ENCODE measurements at places on chromosomes 5 and 9.

- no peak for DNase-seq
Measured at GRCh38 chr5:102931085-102931725, 176.1 kb downstream of the PAM start.

DNA sequence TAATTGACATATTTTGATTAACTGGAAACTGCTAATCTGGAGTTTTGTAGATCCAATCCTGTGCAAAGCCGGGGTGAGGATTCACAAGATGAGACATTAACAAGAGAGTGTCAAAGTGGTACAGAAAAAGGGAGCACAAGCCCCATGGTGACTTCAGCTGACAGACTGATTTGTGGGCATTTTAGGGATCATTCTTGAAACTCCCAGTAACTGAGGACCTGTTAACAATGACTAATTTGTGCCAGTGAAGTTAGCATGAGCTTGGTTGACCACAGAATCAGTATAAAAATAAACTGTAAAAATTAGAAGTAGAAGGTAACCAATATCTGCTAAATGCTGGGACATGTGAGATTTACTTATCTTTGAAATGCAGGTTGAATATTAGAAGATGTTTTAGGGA, 1578.3 kb downstream of the EFNA5 start:
- DNase-seq = no peak

DNA sequence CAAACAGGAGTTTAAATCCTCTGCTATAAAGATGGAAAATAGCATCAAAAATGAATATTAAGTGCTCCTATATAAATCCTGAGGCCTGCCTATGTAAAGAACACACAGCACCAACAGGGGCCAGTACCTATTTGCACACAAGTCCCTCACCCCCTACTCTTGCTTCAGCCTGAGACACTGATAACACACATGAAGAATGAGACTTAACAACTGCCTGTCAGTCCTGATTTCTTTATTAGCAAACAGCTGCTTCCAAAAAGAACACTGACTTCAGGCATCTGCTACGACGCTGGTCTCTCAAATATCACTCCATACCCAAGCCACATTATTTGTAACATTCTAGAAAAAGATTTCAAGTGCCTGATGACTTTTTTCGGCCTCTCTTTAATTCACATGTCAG, 55.5 kb downstream of the MYO10 start:
- no peak for DNase-seq

DNA sequence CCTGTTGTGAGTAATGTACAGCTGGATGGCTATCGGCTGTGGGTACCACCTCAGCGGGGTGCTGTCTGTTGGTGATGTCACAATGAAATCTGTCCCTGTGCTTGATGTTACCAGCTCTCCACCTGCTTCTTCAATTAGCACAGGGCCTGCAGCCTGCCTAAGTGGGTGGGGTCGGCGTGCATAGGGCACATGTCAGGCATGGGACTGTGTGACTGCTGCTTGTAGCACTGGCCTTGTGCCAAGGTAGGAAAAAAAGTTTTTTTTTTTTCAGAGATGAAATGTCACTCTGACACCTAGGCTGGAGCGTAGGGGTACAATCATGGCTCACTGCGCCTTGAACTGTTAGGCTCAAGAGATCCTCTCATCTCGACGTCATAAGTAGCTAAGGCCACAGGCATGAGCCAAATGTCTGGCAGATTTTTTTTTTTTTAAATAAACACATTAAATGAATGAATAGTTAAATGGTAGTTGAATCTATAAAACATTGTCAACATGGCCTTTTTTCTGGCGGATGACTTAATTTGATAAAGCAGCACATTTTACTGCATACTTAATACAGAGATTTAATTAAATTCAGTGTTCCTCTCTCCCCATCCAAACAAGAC, 222.5 kb downstream of the NXNL2 start:
- no peak for DNase-seq

DNA sequence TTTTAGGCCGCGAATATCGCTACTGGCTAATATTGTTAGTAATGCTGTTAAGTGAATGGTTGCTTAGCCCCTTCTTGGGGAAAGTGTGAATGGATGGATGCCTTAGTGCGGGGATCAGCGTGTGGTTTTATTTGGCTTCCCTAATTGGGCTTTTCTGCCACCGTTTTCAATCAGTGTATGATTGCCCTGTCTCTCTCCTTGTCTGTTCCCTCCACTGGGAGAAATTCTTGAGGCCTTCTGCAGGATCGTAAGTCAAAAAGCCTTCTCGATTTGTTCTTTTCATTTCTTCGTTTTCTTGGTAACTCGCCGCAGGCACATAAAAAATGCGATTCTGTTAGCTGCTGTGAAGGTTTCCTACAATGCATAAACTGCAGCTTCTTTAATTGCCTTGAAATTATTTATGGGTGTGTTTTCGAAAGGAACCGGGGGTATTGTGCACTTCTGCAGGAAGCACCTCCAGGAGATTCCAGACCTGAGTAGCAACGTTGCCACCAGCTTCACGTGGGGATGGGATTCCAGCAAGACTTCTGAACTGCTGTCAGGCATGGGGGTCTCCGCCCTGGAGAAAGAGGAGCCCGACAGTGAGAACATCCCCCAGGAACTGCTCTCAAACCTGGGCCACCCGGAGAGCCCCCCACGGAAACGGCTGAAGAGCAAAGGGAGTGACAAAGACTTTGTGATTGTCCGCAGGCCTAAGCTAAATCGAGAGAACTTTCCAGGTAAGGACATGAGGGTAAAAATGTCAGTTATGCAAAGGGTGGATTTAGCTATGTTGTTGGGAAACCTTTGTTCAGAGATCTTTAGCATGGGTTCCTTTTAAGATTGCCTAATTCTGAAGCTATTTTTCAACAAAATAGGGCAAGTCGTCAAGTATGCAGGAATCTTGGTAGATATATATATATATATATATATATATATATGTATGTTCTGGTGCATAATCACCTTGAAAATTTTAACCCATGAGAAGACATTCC, 700 bp downstream of the SKP2 start:
- DNase-seq = no peak

DNA sequence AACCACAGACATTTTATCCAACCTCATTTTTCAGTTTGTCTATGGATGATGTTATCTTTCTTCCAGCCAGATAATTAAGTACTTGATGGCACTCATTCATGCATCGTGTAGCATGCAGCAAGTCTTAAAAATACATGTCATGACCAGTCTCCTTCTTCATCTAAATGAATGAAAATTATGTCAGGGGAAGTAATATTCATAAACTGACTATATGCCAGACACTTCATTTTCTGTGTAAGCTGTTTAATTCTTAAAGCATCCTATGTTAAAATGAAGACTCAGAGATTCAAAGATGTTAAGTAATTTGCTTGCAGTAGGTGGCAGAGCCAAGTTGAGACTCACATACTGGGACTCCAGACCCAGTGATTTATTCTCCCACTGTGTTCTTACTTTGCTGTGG, 181.7 kb upstream of the CD180 start:
- DNase-seq = no peak

- DNase-seq = no peak
Measured at GRCh38 chr5:139708877-139709581, 60.9 kb downstream of the CXXC5 start.

GRCh38 chr5:1726469-1726865, 73.2 kb downstream of the MRPL36 start:
- DNase-seq = no peak

DNA sequence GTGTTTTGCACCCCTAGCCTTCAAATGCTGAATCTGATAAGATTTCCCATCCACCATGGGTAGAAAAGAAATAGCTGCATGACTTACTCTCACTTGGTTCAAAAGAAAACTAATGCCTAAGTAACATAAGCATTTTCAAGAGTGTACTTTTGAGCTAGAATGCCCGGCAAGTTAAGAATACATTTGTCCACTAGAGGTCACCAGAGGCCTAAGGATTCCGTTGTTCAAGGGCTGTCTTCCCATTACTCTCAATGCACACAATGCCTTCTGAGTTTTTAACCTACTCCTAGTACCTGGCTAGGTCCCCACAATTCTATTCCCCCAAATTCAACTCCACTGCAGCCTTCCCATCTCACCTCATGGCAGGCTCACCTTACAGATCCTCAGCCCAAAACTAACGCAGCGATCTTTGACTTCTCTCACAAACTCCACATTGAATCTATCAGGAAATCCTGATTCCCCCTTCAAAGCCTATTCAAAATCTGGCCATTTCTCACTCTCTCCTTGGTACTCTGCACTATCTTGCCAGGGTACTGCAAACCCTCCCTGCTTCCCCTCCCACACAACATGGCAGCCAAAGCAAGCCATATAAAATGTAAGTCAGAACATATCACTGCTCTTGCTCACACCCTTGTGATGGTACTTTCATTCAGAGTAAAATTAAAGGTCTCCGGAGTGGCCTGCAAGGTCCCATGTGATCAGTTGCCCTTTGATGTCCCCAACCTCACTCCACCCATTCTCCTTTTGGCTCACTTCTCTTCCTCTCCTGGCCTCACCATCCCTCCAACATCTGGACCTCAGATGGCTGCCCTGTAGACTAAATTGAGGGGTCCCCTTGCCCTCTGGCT, 13.4 kb downstream of the OXCT1 start:
- DNase-seq = peak; percentile 41

- no peak for DNase-seq
Measured at GRCh38 chr5:80987078-80987766, 27.1 kb downstream of the RASGRF2 start.

DNA sequence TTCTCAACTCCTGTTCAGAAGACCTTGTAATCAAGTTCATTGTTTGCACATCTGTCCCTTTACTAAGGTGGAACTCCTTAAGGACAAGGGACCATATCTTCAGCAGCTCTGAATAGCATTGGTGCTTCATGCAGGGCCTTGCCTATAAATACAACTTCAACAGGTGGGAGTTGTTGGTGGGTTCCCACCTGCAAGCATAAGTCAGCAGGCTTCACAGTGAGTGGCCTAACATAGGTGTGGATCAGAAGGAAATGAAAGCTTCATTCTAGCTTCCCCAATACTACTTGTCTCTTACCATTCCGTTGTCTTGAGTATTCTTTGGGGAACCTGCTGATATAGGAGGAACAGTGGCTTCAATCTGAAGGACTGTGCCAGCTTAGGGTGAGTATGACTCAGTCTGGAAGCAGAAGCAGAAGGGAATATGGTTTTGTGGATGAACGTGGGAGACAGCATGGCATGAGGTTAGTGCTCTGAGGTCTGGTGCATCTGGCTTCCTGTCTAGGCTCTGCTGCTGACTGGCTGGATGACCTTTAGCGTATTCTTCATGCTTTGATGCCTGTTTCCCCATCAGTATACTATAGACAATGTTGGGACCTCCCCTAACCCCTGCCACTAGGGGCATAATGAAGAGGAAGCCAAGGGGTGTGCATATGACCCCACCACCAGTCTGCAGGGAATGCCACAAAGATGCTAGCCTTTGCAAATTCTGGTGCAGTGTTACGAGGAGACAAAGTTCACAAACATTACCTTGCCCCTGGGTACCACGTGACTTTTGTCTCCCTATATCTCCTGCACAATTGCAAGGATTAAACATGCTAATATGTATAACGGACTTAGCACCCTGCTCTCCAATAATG, 192.3 kb downstream of the PALM2AKAP2 start:
- no peak for DNase-seq

GRCh38 chr5:167307042-167307441, 984.4 kb upstream of the WWC1 start:
- DNase-seq = no peak

DNA sequence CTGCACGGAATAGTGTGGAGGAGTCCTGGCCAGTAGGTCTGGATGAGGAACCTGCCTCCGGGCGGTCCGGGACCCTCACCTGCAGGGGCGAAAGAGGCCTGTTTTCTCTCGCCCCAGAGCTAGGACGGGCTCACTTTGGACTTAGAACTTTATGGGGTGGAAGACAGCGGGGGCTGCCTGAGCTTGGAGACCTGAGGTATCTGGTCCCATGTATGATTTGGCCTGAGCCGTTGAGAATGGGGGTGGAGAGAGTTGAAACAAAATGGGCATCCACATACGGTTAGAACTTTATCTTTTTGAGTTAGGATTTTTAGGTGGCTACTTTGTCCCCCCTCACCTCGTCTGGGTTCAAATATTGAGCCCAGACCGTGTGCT, 681 bp upstream of the ETF1 start:
- no peak for DNase-seq

- no peak for DNase-seq
Measured at GRCh38 chr9:69871118-69871834, 50.7 kb downstream of the CFAP95 start.

GRCh38 chr5:118111956-118112355, 876.4 kb downstream of the DTWD2 start:
- no peak for DNase-seq

DNA sequence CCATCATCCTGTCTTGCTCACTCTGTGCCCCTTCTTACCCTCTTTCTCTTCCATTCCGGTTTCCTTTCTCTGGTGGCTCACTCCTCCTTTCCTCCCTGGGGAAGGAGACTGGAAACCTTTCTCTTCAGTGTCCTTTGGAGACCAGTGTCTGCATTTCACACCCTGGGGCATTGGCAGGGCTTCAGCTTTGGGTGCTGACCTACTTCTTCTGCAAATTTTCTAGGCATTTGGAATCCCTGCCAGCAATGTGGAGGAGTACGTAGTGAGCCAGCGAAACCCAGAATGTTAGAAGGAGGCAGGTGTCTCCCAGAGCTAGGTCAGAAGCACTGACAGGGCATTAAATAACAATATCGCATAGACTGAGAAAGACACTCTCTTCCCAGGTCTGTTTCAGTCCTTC, 122.2 kb downstream of the SLC28A3 start:
- DNase-seq = no peak

DNA sequence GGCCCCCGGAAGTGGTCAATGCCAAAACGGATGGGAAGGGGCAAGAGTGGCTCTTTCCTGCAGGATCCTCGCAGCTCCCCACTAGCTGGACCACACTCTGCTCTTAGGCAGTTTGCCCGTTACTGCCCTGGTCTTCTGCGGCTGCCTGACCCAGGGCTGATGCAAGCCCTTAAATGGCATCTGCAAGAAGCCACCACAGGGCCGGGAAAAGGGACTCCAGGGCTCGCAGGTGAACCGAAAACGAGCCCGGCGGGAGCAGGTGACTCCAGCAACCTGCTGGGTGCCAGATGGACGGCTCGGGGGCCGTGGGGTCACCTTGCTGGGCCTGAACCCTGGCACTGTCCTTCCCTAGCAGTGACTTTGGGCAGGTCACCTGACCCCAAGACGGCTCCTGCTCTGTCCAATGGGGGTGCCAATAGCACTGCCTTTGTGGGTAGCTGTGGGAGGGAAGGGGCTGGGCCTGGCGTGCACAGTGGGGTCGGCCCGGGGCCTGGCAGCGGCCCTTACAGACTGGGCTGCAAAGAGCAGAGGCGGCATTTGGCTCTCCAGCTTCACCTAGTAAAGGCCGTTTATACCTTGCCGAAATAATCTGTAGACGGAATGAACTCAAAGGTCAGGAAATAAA, 1.3 kb downstream of the TMEM250 start:
- DNase-seq = no peak

DNA sequence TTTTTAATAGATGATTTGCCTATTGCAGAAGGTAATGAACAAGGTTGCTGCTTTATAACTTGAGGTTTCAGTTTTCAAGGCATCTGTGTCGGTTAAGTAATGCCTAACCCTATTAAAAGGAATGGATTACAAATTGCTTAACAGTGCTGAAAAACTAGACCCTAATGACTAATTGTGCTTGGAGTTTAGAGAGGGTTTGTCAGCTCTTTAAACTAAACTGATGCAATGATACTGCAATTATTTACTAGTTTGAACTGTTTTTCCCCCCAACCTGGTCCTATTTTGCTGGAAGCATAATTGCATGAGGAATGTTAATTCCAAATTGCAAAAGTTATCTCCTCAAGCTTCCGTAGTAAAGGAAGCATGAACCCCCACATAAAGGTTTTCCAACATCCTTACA, 39.3 kb upstream of the TLX3 start:
- no peak for DNase-seq

All from NCI-H2107 (cell line).